NCI-H226 (cell line): ENCODE measurements at places on chromosomes 5 and 9.

GRCh38 chr5:38765399-38765861 lies 80.4 kb upstream of the OSMR start:
- DNase-seq, result peak; percentile 82

- DNase-seq, result no peak
Observed at GRCh38 chr9:37201581-37201980, 81.2 kb downstream of the ZCCHC7 start.

GRCh38 chr9:4048441-4048840 lies 251.4 kb downstream of the GLIS3 start:
- DNase-seq, result peak; percentile 24

DNA sequence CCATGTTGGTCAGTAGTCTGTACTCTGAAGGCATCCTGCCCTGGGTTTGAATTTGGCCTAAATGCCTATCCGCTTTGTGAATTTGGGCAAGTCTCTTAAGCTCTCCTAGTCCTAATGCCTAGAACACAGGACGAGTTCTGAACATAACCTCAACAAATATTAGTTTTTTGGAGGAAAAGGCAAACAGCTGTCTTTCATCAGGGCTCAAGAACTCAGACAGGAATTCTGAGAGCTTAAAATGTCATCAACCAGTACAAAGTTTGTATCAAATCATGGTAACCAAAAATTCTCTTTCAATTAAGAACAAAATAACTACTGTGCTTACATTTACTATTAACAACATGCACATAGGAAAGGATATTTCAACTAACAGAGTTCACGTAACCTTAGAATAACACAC lies 182.5 kb upstream of the PPP1R2B start:
- no peak for DNase-seq

DNA sequence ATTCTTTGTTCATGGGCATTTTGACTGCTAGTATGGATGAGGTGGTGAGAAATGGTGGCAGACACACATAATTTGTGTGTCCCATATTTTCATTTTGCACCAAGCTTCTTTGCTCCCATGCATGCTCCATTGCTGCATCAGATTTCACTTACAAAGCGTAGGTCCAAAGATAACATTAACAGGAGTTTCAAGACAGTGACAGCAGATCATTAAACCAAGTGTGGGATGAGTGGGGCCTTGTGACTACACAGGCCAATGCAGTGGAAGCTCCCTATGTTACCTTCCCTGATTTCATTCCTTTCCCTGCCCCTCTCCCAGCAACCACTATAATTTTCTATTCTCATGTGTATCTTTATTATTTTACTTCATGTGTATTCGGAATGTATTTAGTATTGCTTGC lies 142.0 kb downstream of the AOPEP start:
- no peak for DNase-seq

DNA sequence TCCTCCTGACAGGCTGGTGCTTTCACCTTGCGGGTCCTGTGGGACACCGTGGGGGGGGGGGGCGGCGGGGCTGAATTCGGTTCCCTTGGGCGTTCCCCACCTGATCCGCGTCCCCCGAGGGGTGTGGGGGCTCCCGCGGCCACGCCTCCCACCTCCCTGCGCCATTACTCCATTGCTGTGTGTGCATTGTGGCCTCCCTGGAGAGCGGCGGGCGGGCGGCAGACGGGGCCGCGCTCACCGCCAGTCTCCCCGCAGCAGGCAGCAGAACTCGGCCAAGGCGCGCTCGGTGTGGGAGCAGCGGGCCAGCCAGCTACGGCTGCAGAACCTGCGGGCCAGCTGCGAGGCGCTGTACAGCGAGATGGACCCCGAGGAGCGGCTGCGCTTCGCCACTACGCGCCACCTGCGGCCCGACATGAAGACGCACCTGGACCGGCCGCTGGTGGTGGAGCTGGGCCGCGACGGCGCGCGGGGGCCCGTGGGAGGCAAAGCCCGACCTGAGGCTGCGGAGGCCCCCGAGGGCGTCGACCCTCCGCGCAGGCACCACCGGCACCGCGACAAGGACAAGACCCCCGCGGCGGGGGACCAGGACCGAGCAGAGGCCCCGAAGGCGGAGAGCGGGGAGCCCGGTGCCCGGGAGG lies 145.3 kb downstream of the CACNA1B start:
- DNase-seq, result no peak

DNA sequence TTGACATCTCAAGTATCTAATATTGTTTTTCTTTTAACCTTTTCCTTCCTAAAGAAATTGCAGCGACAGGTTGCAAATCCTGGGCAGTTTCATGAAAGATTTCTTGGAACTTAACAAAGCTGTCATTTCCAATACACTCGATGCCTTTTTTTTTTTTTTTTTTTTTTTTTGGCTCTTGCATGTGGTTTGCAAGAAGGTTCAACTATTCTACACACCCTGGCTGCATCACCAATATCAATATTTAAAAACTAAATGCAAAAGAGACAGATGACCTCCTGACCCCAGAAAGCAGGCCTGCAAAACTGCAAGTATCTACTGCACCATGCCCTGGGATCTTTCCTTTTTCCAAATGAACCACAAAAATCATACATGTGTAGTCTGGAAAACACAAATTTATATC lies 4.4 kb upstream of the NFIB start:
- DNase-seq, result no peak

DNA sequence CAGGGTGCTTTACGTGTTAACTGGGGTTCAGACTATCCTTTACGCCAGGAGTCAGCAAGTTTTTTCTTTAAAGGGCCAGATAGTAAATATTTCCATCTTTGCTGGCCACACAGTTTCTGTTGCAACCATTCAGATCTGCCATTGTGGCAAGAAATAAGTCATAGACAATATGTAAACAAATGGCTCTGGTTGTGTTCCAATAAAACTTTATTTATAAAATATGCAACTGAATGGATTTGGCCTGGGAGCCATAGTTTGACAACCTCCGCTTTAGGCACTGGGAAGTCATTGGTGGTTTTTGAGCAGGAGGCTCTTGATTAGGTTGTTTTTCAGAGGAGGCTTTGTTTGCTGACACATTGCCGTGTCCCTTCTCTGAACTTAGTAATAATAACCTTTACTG lies 90.7 kb downstream of the INSYN2B start:
- no peak for DNase-seq

- DNase-seq, result no peak
Observed at GRCh38 chr9:78788101-78788500, 491.2 kb downstream of the PSAT1 start.

GRCh38 chr5:78235289-78235688 lies 59.2 kb downstream of the AP3B1 start:
- DNase-seq, result no peak

GRCh38 chr5:98524773-98525172 lies 248.7 kb upstream of the RGMB start:
- DNase-seq, result no peak

DNA sequence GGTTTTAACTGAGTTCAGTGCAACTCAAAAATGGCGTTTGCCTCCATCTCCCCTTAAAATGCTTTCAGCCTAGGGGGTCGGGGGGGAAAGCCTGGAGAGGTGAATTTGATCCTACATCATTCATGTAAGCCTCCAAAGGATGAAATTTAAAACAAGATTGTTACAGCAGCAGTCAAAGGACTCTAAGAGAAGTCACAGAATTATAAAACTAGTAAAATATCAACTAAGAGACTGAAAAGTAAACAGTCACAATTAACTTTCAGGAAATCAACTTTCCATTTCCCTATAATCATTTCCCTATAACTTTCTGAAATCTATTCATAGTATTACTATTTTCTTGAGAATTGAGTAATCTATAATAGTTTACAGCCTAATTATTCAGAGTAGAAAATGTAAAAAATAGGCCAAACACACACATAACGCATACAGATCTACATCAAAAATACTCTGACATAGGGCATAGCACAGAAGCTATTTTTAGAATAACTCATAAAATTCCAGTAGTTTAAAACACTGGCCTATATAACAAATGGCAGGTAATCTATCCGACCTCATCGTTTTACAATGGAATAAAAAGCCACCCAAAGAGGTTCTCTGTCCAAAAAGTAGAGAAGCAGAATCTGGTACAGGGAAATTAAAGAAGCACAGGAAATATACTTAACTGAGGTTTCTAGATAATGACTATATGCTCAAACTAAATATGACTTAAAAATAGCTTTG lies 37.6 kb downstream of the FBXL17 start:
- DNase-seq, result no peak

DNA sequence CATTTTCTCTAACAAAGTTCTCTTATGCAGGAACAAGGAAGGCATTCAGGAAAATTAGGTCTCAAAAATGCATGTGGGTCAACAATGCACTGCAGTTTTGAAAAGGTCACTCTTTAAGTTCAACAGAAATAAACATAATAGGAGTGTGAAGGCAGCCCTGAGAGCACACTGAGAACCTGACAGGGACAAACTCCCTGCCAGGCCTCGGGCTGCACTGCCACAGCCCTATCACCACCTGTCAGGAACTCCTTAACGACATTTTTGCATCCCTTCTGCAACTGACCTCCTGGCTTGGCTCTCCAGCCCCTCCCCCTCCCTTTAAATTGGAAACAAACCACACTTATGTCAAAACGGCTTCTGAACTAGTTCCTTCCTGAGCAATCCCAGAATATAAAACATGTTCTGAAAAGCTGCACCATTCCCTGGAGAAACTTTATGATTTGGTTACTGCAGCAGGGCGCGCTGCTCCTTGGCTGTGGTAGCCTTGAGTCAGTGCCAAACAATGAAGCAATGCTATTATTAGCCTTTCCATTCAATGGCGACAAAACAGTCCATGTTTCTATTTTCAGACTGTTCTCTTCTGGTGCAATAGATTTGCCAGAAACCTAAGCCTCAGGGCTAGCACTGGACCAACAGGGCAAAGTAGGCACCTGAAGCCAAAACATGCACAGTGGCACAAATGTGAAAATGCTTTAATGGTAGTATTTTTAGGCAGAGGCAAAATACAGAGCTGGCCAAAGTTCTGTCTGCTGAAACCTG lies 160.1 kb upstream of the ZNF608 start:
- no peak for DNase-seq

- DNase-seq, result no peak
Observed at GRCh38 chr9:121598167-121598964, 53.1 kb upstream of the DAB2IP start.

DNA sequence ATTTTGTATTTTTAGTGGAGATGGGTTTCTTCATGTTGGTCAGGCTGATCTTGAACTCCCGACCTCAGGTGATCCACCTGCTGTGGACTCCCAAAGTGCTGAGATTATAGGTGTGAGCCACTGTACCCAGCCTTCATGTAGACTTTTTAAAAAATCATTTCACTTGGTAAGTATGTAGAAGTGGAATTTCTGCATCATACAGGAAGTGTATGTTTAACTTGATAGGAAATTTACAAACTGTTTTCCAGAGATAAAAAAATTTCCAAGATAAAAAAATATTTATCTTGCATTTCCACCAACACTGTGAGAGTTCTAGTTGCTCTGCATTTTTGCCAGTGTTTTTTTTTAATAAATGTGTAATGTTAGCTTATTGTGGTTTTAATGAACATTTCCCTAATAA lies 155.8 kb downstream of the ZNF608 start:
- DNase-seq, result no peak

- DNase-seq, result no peak
Observed at GRCh38 chr5:66324357-66324756, 180.3 kb downstream of the SREK1 start.

DNA sequence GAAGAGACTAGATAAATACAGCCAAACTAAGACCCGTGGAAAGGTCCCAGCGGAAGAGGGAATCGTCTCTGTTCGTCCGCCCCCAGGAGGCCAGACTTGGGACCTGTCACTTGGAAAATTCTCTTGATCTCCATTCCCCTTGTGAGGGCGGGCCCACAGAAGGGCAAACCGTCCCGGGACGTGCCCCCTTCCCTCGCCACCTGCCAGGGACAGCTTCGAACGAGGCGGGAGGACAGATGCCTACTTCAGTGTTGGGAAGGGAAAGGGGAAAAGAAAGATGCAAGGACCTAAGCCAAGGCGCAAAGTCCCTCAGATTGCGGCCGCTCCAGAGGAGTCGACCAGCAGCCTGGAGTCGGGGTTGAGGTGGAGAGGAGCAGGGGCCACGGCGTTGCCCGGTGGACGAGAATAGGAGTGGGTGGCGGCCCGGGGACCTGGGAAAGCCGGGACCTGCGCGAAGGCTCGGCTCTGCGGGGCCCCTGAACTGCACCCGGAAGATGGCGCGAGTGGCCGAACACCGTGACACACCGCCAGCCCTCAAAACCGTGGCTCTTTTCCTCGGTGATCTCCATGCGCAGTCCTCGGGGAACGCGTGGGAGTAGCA lies 4.4 kb upstream of the EBF1 start:
- no peak for DNase-seq

GRCh38 chr9:7405924-7406604 lies 393.5 kb downstream of the DMAC1 start:
- DNase-seq, result no peak

DNA sequence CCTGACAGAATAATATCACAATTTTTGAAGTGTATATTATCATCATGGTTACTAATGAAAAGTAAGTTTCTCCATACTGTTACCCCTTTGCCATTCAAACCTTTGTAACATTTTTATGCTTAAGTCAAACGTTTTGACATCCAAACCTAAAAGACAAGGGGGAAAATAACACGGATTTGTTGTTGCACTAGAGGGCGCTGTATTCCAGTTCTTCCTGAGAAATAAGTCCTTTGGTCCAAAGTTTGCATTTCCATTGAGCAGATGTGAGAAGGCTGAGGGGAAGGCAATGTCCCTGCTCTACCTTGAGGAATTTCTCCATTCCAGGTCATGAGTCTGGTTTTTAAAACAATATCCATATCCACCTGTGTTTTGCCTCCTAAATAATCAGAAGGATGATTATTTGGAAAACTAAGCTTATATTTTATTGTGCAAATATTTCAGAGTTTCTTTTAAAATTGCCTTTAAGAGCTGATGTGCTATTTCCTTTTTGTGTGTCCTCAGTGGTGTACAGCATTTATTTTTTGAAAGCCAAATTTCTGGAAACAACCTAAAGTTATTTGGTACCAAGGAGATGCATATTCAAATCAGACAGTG lies 9.7 kb downstream of the LECT2 start:
- DNase-seq, result peak; percentile 50
